ENCODE measurements at places on chromosomes 5 and 9. TPM values are rescaled to one million over a fixed set of nuclear protein-coding genes. Genes with fewer than 3 reads are reported as not detected.

DNA sequence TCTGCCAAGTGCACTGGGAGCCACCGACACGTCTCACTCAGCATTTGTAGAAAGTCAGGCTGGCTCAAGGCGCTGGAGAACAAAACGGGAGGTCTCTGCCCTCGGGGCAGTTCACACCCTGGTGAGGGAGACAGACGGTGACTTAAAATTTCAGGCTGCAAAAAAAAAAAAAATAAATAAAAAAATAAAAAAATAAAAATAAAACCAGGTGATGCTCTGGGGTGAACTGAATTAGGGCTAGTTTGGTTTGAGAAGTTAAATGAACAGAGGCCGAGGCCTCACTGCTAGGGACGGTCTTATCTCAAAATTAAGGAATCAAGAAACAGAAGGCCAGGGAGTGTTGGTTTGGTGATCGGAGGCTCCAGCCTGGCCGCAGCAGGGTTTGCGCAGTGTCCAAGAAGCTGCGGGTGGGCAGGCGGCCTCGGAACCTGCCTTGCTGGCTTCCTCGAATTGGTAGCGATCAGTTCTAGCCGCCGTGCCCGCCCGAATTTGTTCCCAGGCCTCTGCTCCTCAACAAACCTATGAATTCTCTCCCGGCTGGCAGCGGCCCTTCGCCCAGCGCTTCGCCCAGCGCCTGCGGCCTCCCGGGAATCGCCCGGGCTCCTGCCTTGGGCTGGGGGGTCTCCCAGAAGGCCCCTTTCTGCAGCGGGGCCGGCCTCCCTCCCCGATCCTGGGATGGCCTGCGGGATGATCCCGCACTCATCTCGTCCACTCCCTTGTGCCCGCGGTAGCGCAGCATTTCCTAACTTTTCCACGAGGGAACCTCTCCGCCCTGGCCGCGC, 1.5 kb downstream of the NKX2-5 start:
- DNase-seq = no peak

DNA sequence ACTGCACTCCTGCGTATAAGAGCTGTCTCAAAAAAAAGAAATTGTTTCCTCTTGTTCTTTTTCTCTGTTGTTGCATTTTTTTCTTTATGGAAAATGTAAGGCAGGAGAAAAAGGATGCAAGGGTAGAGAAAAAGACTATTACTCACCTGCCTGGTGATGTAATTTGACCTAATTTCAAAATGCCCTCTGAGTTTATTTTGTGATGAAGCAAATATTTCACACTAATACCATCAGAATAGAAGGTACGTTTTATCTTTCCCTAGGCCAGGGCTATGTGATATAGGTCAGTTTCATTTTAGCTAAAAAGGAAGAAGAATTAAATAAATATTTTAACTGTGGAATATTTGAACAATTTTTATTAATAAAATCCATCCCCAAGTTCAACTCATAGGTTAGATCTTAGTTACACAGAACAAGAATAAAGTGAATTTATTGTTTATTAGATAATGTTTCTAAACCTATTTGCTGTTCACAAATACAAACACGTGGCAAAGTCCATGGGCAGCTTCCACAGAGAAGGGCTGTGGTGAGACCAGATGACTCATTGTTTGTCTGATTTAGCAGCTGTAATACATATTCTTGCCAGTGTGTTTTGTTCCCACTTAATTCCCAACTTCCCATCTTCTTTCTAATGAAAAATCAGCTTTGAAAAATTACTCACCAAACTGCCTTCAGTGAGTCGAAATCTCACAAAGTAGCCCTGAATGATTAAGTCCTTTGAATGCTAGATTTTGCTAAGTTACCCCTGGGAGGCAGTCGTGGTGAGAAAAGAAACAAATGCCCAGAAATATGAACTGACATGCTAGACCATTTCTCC, 52.8 kb upstream of the CCDC112 start:
- DNase-seq = no peak

- no peak for DNase-seq
Observed at GRCh38 chr5:137142346-137142745, 356.8 kb downstream of the SPOCK1 start.

GRCh38 chr5:100623719-100624118, 88.5 kb downstream of the FAM174A start:
- peak; percentile 21 for DNase-seq

DNA sequence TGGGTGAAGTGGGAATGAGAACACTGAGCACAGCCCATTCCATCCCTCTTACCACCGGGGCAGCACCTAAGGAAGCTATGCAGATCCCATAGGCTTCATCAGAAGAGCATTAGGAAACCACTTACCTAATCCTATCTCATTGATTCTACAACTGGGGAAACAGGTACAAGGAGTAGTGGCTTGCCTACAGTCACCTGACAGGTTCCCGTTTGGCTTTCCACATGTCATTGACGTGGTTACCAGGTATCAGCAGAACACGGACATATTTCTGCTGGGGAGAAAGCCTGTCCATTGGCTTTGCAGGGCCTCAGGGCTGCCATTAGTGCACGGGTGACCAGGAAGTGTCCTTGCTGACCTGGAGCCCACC, 11.3 kb downstream of the AFAP1L1 start:
- no peak for DNase-seq

GRCh38 chr9:16501141-16501540, 369.3 kb downstream of the BNC2 start:
- DNase-seq = no peak

DNA sequence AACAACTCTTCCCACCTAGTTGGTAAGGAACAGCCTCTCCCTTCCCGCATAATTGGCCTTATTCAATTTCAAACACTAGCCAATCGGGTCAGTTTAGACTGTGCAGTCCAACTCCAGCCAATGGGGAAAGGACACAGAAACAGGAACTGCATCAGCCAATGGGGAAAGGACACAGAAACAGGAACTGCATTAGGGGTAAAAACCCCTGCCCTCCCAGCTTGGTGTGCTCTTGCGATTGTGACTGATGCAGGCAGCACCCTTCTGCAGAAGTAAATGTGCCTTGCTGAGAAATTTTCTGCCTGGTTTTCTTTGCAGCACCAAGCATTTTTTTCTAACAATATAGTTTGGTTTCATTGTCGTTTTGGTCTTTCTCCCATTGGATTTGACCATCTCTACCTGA, 8.5 kb upstream of the GLT6D1 start:
- DNase-seq = no peak

- no peak for DNase-seq
Observed at GRCh38 chr5:119537704-119538103, 85.4 kb downstream of the HSD17B4 start.

- DNase-seq = no peak
Observed at GRCh38 chr5:31382051-31382878, 149.6 kb downstream of the DROSHA start.

- no peak for DNase-seq
Observed at GRCh38 chr5:148186248-148187003, 16.4 kb upstream of the SPINK6 start.

GRCh38 chr5:150278916-150279315, 10.7 kb downstream of the CAMK2A start:
- DNase-seq = no peak

DNA sequence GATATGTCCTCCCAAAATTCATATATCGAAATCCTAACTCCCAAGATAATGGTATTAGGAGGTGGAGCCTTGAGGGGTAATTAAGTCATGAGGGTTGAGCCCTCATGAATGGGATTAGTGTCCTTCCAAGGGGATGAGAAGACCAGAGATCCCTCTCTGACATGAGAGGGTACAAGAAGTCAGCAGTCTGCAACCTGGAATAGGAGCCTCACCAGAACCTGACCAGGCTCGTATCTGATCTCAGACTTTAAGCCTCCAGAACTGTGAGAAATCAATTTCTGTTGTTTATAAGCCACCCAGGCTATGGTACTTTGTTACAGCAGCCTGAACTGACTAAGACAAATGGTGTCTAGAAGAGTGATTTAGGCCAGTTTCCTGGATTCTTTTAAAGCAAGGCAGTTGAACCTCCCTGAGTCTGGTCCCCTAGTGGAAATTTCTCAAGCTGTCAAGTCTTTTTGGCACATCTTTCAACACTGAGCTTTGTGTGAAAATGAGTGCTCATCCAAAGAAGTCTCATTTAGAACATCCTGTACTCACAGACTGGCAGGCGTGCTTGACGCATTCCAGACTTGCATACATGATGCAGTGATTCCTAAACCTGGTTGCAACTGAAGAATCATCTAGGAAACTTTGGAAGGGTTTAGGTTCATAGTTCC, 254.8 kb upstream of the PPP1R2B start:
- DNase-seq = no peak

DNA sequence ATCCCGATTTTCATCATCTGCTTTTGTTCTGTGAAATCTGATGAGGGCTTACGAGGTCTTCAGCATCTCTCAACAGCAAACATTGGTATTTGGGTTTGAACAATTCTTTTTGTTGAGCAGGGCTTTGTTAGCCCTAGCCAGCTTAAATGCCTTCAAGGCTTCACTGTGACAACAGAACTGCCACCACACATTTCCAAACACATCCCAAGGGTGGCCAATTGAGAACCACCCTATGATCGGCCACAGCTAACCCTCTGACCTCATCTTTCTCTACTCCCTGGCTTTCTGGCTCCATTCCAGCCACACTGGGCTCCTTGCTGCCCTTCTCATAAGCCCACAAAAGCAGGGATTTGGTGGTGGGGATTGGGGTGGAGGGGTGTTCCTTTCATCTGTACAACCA, 17.6 kb downstream of the MTX3 start:
- DNase-seq = no peak

- DNase-seq = no peak
Observed at GRCh38 chr9:92482329-92482728, at the start of gene ASPN. TSS of gene ASPN (minus strand) at chr9:92482506.

- DNase-seq = peak; percentile 33
Observed at GRCh38 chr9:111621895-111622480, 9.1 kb upstream of the DNAJC25 start.

GRCh38 chr5:123554601-123555000, 42.6 kb downstream of the CSNK1G3 start:
- DNase-seq = no peak

- DNase-seq = no peak
Observed at GRCh38 chr9:128201441-128202369, 1.5 kb upstream of the DNM1 start.

SNCAIP gene
- polyA plus RNA-seq = 19.2 TPM

GPX8 gene
- 68.5 TPM for polyA plus RNA-seq

MRPL36 gene
- polyA plus RNA-seq = 20.7 TPM

Measured in left lung (tissue), 14 donors.